ENCODE measurements at places on chromosomes 16 and 17.
A peak's percentile ranks its signal among the peaks of the same experiment; 100 is the strongest.

- DNase-seq: no peak
Observed at GRCh38 chr16:69542974-69543373, 22.8 kb upstream of the NFAT5 start.

GRCh38 chr16:88681709-88682451 is 4.4 kb downstream of the SNAI3 start:
- DNase-seq: peak; percentile 88

DNA sequence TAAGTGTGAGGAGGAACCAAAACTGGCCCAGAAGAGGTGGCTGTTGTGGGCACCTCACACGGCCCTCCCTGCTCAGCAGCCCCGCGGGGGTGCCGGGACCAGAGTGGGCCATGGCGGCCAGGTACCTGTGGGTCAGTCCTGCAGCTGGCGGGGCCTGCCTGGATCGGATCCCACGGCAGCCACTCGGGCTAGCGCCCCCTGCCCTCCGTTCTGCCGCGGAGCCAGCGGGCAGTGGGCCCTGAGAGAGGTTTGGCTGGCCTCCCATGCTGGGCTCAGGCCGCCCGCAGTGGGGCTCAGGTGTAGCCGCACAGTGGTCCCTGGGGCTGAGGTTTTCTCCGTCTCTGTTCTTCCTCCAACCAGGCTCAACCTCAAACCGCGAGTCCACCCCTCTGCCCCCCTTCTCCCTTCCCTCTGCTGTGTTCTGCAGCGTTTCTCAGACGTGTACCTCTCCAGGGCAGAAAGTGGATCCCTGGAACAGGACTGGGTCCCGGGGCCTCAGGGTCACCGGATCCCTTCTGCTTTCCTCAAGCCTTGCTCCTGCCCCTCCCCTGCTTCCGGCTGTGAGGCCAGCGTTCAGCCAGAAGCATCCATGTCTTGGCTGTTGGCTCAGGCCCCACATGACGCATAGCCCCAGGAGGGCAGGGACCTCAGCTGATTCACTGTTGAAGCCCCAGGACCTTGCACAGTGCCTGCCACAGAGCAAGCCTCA is 28.6 kb upstream of the ITGA3 start:
- no peak for DNase-seq

- no peak for DNase-seq
Observed at GRCh38 chr17:49814781-49815529, 26.5 kb downstream of the KAT7 start.

- DNase-seq: no peak
Observed at GRCh38 chr16:47162670-47163420, 19.1 kb upstream of the NETO2 start.

DNA sequence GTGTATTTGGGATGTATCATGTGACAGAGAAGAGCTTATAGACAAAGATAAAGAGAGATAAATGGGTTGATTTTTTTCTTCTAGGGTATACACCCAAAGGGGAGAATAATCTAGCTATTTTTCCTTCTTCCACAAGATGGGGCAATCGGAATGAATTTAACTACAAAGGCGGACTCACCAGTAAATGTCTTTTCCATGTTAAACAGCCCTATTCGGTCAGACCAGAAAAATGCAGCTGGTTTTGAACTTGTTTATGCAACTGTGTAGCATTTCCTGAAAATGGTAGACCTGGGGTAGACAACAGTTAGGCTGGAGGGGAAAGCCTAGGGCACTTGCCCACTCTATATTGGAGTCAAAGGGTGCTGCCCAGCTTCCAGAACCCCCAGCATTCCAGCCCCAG is 477.1 kb downstream of the TOX3 start:
- DNase-seq: no peak

GRCh38 chr16:3119286-3119685 is 6.9 kb downstream of the ZNF205 start:
- no peak for DNase-seq

- no peak for DNase-seq
Observed at GRCh38 chr17:40349477-40349894, 15.1 kb downstream of the GJD3 start.

GRCh38 chr17:14052886-14053615 is 16.3 kb upstream of the COX10 start:
- DNase-seq: no peak

DNA sequence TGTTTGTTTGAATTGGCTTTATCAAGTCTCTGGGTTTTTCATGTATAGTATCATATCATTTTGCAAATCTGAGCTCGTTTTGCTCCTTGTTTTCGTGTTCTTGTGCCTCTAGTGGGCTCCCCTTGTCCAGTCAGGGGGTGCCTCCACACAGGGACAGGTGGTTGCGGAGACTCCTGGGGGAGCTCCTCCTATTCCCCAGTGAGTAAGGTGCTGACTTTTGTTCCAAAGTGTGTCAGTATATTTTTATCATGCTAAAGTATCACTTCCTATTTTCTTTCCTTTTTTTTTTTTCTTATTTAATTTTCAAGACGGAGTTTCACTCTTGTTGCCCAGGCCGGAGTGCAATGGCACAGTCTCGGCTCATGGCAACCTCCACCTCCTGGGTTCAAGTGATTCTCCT is 30.3 kb upstream of the IL17C start:
- no peak for DNase-seq

- no peak for DNase-seq
Observed at GRCh38 chr16:7512503-7512902, 179.9 kb downstream of the RBFOX1 start.

DNA sequence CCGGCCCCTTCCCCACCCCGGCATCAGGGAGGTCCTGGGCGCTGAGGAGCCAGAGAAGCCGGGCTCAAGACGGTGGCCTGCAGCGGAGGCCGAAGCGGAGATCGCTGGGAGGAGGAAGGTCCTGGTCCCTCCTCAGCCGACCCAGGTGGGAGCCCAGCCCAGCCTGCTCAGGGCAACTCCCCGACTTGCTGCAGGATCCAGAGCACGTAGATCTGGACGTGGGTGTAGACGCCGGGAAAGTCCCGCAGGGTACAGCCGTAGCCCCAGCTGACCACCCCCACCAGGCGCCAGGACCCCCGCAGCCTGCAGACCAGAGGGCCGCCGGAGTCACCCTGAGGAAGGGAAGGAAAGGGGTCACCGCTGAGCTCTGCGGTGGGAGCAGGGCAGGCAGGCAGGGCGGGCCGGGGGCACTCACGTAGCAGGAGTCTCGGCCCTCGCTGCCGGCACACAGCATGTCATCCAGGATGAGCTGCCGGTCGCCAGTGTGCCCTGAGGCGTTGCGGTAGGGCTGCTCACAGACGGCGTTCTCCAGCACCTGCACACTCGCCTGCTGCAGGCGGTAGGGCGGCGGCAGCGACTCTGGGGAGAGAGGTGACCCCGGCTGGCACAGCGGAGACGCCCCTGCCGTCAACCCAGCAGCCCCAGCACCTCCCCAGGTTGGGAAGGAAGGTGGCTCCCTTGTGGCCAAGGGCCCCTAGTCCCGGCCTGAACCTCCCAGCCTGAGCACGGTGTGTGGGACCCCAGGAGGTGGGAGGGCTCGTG is 5.4 kb downstream of the TPSD1 start:
- DNase-seq: no peak

DNA sequence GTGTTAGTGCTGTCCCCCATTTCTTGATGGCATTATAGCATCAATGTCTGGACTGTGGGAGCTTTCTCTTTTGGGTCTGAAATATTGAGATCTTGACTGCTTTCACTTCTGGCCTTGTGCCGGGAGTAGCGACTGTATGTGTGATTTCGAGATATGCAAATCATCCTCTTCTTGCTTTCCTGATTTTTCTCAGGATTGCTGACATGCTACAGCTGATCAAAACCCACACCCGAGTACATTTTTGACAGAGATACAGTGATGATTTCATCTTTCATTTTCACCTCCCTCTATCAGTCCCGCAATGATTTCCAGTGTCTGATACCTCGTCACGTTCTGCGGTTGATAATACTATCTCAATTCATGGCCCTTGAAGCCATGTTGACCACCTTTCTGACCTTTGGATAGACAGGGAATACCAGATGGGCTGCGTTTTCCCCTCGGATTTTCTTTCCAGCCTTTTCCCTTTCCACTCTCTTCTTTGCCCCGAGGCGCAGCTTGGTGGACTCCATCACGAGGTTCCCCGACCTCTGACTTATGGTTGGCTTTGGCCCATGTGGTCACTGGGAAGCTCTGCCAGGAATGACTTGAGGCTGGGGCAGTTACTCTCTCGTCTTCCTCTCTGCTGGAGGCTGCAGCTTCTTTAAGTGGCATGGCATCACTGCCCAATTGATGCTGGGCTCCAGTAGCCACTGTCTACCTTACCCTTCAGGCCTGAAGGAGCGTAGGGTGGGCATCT is 184.4 kb downstream of the SNX29 start:
- no peak for DNase-seq

DNA sequence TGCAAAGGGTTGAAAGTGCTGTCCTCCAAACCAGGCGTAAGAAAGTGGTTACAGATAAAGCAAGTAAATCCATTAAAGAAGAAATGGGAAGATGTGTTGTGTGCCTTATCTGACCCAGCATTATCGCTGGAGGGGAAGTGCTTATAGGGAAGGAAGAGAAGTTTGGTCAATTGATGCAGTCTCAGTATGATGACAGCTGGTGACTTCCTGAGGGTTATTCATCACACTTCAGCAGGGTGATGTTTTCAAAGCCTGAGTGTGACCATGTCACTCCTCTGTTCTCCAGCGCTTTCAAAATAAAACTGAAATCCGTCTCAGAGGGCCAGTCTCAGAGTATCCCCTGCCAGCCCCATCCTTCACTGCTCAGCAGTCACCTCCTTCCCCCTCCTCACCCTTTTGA is 505.4 kb upstream of the RBFOX1 start:
- DNase-seq: no peak

- DNase-seq: no peak
Observed at GRCh38 chr16:24748242-24748641, 18.8 kb downstream of the TNRC6A start.

- DNase-seq: no peak
Observed at GRCh38 chr17:39674702-39675389, 6.6 kb downstream of the PNMT start.

GRCh38 chr16:88197481-88198456 is 185.0 kb upstream of the ZNF469 start:
- DNase-seq: no peak

DNA sequence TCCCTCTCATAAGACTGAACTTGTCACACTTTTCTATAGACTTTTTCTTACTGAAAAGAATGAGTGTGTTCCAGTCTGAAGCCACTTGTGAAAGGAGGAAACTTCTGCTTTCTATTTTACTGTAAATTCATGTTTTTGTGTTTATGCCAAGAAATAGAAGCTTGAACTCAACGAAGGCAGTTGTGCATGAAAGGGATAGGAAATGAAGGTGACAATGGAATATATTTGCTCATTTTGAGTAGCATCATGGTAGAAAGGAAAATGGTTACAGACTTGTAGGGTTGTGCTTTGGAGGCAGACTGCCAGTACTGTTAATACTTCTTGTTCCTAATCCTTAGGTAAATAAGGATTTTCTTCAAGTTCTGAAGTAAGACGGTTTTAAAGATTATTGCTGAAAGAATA is 8.1 kb downstream of the CLTC start:
- no peak for DNase-seq

- DNase-seq: no peak
Observed at GRCh38 chr16:89761304-89761922, 40.1 kb downstream of the ZNF276 start.

- no peak for DNase-seq
Observed at GRCh38 chr16:77974883-77975282, 47.5 kb upstream of the CLEC3A start.

- no peak for DNase-seq
Observed at GRCh38 chr17:74713171-74713755, 540 bp upstream of the CD300LF start.

DNA sequence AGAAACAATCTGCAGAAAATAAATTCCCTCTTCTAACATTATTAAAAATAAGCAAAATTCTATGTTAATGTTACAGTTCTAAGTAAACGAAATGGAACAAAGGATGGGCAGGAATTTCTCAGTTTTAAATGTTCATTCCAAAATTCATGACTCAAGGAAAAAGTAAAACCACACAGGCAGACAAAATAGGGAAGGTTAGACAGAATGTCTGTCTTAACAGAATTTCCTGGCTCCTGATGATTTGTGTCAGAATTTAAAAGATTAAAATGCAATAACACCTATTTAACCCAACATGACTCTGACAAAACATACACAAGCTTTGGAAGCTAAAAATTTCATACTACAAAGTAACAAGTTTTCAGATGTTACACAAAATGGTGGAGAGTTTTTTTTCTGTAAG is 42.8 kb downstream of the SPOP start:
- no peak for DNase-seq

DNA sequence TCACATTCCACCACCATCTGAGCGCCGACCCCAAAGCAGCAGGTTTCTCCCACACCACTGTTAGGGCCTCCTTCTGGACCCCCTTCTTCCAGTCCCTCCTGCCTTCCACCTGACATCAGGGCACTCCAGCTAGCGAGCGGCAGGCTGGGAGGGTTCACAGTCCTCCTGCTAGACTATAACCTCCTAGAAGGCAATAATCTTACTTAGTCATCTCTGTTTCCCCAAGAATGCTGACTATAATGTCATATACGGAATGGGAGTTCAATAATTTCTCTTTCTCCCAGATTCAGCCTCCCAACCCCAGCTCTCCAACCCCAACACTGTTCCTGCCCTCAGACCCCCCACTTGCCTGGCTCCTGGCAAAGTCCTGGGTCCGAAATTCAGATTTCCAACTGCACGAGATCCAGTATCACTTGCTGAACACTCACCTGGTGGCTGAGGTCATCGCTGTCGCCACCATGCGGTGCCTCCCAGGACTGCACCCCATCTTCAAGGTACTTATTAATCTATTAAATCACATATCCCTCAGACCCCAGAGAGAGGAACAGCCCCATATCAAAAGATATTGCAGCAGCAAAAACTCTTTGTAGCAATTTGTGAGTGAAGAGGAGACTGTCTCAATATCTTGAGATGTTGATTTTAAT is 5.6 kb downstream of the ALOX12 start:
- peak; percentile 34 for DNase-seq

- no peak for DNase-seq
Observed at GRCh38 chr17:57663326-57664070, 81.6 kb downstream of the CCDC182 start.

GRCh38 chr17:81191646-81192045 is 25.6 kb upstream of the AATK start:
- no peak for DNase-seq

GRCh38 chr16:68406458-68407152 is 41.7 kb downstream of the SMPD3 start:
- DNase-seq: no peak

DNA sequence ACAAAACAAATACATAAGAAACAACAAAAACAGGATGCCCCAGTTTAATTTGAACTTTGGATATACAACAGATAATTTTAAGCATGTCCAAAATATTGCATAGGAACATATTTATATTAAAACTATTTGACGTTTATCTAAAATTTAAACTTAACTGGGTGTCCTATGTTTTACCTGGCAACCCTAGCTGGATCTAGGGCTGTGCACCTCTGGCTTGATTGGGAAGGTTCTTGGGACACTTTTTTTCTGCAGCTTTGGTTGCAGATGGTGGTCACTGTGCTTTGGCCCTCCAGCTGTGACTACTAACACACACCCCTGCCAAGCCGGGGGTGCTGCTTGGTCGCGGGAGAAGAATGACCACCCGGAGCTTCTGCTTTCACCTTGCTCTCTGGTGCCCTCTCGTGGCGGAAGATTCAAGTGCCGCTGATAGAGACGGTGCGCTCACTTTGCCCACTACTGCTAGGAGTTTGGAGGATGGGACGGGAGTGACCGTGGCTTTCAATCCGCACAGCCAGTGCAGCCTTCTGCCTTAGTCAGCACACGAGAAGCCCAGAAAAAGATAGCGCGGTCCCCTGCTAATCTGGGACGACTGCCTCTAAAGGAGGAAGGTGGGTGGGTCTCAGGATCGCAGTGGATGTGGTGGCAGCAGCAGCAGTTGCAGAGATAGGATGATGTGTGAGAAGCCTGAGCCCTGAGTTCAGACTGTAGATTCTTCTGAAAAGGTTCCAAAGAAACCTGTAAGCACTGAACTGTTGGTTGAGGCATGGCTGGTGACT is 6.7 kb downstream of the SPACA3 start:
- peak; percentile 49 for DNase-seq

Data from T-helper 2 cell (primary cell).